ENCODE measurements at places on chromosomes 2 and 18. TPM values are rescaled to one million over a fixed set of nuclear protein-coding genes. Genes with fewer than 3 reads are reported as not detected.

GRCh38 chr2:65688141-65688886 is 255.9 kb upstream of the SPRED2 start:
- no peak for DNase-seq
- H3K36me3 ChIP-seq, result no peaks in the 10 kb centered on the region
- H3K27me3 ChIP-seq, result peaks cover 20% of the 10 kb centered on the region
- H3K4me1 ChIP-seq, result no peaks in the 10 kb centered on the region

The NXPH2 gene
- not detected for total RNA-seq

The C2orf81 gene
- total RNA-seq, result 5.5 TPM

DNA sequence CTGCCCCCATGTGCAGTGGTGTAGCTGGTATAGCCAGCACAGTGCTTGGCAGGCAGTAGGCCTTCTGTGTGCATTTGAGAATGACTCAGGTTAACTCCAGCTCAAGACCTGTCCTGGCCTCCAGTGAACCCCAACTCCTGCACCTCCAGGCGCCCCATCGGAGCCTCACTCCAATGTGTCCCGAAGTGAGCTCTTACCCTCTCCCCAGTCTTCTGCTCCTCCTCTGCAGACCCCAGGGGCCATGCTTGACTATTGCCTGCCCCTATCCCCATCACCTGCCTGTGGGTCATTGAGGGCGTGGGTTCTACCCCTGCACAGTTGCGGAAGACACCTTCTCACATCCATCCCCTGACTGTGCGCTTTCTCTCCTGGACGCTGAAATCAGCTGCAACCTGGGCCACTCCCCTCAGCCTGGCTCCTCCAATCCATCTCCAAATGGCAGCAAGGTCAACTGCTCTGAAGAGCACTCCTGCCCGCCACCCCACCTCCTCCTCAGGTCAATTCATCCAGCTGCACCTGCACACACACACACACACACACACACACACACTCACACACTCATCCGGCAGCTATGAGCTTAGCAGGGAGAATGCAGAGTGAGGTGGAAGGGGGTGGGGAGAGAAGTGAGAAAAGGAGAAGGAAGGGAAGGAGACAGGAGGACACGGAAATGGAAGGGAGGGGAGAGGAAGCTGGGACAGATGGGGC is 130.3 kb upstream of the GLI2 start:
- H3K4me3 ChIP-seq, result no peak overlapping the region
- no peaks in the 10 kb centered on the region for H3K4me1 ChIP-seq
- H3K27me3 ChIP-seq, result peaks cover 9% of the 10 kb centered on the region
- H3K27ac ChIP-seq, result no peak overlapping the region
- no peak for DNase-seq
- no peaks in the 10 kb centered on the region for H3K36me3 ChIP-seq

- no peak overlapping the region for H3K4me3 ChIP-seq
- no peak overlapping the region for H3K27ac ChIP-seq
- H3K4me1 ChIP-seq, result peaks cover 5% of the 10 kb centered on the region
- H3K27me3 ChIP-seq, result peaks cover 1% of the 10 kb centered on the region
- no peak for DNase-seq
These were observed 12.4 kb downstream of the GALNT5 start for GRCh38 chr2:157269922-157270321.

- no peaks in the 10 kb centered on the region for H3K27me3 ChIP-seq
- no peak overlapping the region for H3K4me3 ChIP-seq
- no peak for DNase-seq
These were observed 70.3 kb downstream of the CHST9 start for GRCh38 chr18:27114842-27115241.

DNA sequence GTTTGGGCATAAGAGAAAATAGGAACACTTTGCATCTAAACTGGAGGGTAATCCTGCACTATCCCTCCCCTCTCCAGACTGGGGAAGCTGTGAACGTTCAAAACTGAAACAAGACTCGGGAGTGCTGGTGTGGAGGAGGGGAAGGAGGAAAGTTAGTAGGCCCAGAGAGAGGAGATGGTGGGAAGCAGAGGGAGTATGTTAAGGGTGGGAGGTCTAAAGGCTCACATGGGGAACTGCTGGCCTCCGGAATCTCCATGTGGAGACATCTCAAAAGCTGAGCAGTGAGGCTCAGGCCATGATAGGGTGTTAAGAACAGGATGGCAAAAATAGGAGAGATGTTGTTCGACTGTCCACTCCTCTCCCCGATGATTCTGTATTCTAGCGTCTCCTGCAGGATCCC is 47.9 kb downstream of the ADD2 start:
- H3K27ac ChIP-seq, result no peak overlapping the region
- H3K36me3 ChIP-seq, result no peaks in the 10 kb centered on the region
- H3K27me3 ChIP-seq, result no peaks in the 10 kb centered on the region

DNA sequence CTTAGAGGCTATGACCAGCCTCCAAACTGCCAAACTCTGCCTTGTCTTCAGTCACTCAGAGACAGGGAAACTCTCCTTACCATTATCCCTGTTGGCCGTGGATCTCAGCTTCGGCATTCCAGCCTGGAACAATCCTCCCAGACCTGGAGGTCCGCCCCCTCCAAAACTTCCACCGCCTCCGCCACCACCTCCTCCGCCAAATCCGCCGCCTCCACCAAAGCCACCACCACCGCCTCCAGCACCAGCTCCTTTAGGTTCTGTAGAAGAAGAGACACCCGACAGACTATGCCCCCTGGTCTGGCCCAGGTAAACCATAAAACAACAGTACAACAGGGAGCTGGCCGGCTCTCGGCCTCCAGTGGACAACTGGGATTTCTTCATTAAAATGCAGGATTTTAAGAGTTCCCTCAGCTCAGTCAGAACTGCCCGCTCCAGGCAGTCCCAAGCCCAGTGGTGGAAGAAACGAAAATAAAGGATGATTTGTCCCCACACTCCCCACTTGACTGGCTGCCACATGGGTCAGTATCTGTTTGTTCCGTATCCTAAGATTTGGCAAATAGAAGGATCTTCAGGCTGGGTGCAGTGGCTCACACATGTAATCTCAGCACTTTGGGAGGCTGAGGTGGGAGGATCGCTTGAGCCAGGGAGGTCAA is 22.4 kb downstream of the WIPF1 start:
- no peak overlapping the region for H3K4me3 ChIP-seq
- H3K27me3 ChIP-seq, result no peaks in the 10 kb centered on the region
- no peak for DNase-seq
- H3K36me3 ChIP-seq, result peaks cover 97% of the 10 kb centered on the region
- no peak overlapping the region for H3K27ac ChIP-seq

DNA sequence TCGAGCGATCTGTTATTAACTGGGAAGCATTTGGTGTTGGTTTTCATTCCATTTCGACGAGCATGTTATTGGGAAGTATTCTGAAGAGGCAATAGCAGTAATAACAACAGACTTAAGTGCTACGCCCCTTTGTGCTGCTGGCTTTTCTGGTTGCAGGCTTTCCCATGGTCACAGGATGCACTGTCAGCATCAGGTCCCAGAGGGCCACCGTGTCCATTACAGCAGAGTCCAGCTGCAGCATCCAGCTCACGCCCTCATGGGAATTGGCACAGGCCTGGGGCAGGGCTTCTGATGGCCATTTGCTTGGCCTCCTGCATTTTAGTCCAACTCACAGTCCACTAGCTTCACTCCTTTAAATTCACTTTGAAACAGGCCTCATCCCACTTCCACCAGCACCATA is 44.4 kb downstream of the BCL2L11 start:
- H3K27ac ChIP-seq, result no peak overlapping the region
- no peak overlapping the region for H3K4me3 ChIP-seq
- H3K27me3 ChIP-seq, result no peaks in the 10 kb centered on the region
- H3K4me1 ChIP-seq, result peaks cover 50% of the 10 kb centered on the region

The HOXD8 gene
- not detected for total RNA-seq

- H3K27me3 ChIP-seq, result peaks cover 5% of the 10 kb centered on the region
- H3K27ac ChIP-seq, result no peak overlapping the region
- DNase-seq, result no peak
- H3K4me3 ChIP-seq, result no peak overlapping the region
These were observed 275.5 kb downstream of the SS18 start for GRCh38 chr18:25814841-25815458.

GRCh38 chr2:191636235-191636543 is 41.7 kb upstream of the NABP1 start:
- no peak for DNase-seq
- H3K4me3 ChIP-seq, result no peak overlapping the region
- H3K27ac ChIP-seq, result no peak overlapping the region
- H3K36me3 ChIP-seq, result no peaks in the 10 kb centered on the region
- H3K4me1 ChIP-seq, result peaks cover 30% of the 10 kb centered on the region

DNA sequence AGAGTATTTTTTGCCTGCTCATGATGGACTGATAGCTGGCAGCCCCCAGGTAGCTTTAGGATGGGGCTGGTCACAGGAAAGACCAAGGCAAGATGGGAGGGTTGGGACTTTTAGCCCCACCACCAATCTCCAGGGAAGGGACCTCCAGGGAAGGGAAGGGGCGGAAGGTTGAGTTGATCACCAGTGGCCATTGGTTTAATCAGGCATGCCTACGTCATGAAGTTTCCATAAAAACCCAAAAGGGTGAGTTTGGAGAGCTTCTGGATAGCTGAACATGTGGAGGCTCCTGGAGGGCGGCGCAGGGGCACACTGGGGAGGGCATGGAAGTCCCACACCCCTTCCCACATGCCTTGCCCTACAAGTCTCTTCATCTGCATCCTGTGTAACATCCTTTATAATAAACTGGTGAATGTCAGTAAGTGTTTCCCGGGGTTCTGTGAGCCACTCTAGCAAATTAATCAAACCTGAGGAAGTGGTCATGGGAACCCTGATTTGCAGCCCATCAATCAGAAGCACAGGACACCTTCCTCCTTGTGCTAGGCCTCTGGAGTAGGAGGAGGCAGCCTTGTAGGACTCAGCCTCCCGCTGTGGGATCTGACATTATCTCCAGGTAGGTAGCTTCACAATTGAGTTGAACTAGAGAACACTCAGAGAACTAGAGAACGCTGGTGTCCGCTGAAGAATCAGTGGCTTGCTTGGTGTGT is 30.3 kb downstream of the RAB31 start:
- no peak for DNase-seq
- no peak overlapping the region for H3K27ac ChIP-seq
- no peak overlapping the region for H3K4me3 ChIP-seq
- H3K36me3 ChIP-seq, result peaks cover 17% of the 10 kb centered on the region

The FBXO41 gene
- 25.7 TPM for total RNA-seq

DNA sequence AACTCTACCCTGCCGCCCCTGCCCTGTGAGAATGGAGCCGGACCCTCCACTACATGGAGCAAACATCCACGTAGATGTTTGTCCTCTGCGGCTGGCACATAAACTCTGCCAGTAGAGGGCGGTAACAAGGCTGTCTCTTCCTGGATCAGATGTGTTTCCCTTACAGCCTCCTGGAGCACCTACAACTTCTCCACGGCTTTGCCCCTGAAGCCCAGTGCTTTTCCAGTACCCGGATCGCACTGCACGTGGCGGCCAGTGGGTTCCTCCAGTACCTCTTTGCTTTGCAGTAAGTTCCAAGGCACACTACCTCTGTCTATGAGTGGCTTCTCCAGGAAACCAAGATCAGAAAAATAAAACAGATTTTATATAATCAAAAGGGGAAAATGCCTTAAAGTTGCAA is 651.3 kb downstream of the DCDC2C start:
- no peaks in the 10 kb centered on the region for H3K36me3 ChIP-seq
- H3K4me3 ChIP-seq, result no peak overlapping the region
- H3K27ac ChIP-seq, result no peak overlapping the region
- H3K27me3 ChIP-seq, result no peaks in the 10 kb centered on the region
- DNase-seq, result no peak
- H3K4me1 ChIP-seq, result no peaks in the 10 kb centered on the region

DNA sequence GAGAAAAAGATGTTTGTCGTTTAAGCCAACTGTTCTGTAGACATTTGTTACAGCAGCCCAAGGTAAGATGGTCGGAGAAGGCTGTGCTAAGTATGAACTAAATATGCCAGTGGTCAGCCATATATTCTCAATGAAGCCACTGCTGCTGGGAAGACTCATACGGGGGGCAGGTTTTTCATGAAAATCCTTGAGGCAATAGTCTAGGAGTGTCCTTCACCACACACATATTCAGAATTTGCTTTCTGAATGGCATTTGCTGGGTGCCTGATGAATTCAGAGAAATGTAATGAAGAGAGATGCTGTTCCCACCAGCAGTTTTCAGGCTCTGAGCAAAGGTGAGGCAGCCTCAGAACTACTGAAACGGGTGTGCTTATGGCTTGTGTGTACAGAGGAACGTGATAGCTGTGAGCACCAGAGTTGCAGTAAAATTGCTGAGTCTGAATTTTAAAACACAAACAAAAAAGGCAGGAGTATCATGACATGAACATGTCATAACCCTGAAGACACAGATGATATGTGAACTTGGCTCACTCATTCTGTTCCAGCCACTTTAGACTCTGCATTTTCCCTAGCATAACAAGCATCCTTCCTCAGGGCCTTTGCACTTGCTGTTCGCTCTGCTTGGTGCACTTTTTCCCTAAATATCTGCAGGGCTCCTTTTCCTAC is 21.3 kb upstream of the TCF4 start:
- H3K4me1 ChIP-seq, result peaks cover 31% of the 10 kb centered on the region
- no peak overlapping the region for H3K27ac ChIP-seq
- no peak for DNase-seq
- no peaks in the 10 kb centered on the region for H3K36me3 ChIP-seq
- no peak overlapping the region for H3K4me3 ChIP-seq

The MOGAT1 gene
- not detected for total RNA-seq

- H3K4me3 ChIP-seq, result no peak overlapping the region
- DNase-seq, result no peak
- peaks cover 17% of the 10 kb centered on the region for H3K36me3 ChIP-seq
These were observed 13.8 kb downstream of the FANCL start for GRCh38 chr2:58227171-58227917.

The TRAF3IP1 gene
- total RNA-seq, result 9.9 TPM

DNA sequence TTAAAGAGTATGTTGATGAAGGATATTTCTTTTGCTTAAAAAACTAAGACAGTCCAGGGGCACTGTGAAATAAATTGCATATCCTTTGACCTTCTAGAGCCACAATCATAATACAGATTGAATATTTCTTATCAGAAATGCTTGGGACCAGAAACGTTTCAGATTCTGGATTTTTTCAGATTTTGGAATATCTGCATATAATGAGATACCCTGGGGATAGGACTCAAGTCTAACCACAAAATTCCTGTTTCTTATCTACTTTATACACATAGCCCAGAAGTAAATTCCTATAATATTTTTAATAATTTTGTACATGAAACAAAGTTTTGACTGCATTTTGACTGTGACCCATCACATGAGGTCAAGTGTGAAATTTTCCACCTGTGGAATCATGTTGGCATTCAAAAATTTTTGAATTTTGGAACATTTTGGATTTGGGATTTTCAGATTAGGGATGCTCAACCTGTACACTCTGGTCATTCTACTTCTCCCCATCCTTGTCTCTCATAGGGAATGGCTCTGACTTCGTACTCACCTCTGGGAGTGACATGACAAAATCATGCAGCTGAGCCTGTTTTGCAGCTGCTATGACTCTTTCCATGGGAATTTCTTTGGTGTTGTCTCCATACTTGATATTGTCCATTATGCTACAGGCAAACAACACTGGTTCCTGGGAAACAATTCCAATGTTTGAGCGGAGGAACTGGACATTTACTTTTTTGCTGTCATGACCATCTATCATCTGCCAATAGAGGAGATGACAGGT is 25.7 kb downstream of the G6PC2 start:
- no peaks in the 10 kb centered on the region for H3K36me3 ChIP-seq
- peaks cover 17% of the 10 kb centered on the region for H3K4me1 ChIP-seq
- peaks cover 10% of the 10 kb centered on the region for H3K27me3 ChIP-seq
- DNase-seq, result no peak
- H3K4me3 ChIP-seq, result no peak overlapping the region
- H3K27ac ChIP-seq, result no peak overlapping the region

GRCh38 chr2:241741016-241741415 is 6.6 kb downstream of the D2HGDH start:
- H3K27me3 ChIP-seq, result no peaks in the 10 kb centered on the region
- DNase-seq, result no peak
- no peak overlapping the region for H3K4me3 ChIP-seq
- peaks cover 16% of the 10 kb centered on the region for H3K4me1 ChIP-seq
- H3K27ac ChIP-seq, result no peak overlapping the region

The HOXD12 gene
- not detected for total RNA-seq
